ENCODE measurements at places on chromosomes 5 and 9.

GRCh38 chr5:111741278-111741677, 15.7 kb downstream of the NREP start:
- no peak for DNase-seq

DNA sequence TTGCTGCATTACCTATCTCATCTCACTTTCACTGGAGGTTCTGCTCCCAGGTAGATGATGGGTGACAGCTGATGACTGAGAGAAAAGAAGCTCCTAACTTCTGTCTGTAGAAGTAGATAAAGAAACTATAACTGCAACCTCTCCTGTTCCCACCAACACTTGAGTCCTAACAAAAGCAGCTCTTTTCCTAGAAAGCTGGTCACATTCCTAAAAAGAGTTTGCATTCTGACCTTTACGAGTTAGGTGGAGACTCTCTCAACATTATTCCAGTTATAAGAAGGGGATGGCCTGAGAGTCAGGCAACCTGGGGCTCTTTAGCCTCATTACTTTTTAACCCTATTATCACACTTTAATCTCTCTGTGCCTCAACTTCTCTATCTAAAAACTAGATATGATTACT, 8.9 kb upstream of the PCAT7 start:
- DNase-seq, result no peak

GRCh38 chr5:65776441-65777141, 54.6 kb downstream of the NLN start:
- DNase-seq, result no peak

DNA sequence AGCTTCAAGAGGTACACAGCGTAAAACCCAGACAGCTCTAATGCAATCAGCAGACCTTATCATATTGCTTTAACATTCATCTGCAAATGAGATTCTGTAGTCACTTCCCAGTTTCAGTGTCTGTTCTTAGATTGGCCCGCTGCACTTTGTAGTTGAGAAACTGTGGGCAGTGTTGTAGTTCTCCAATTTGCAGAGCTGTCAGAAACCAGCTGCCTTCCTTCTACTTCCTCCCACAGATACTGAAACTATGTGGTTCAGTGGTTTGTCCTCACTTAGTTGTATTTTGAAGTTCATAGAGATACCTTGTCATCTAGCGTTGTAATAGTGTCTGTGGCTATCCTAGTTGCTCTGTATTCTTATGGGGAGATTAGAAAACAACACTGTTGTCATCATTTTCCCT, 39.6 kb upstream of the TRIM36 start:
- DNase-seq, result peak; percentile 0

GRCh38 chr9:87309236-87309635, 188.4 kb upstream of the DAPK1 start:
- DNase-seq, result no peak

GRCh38 chr9:136807281-136808074, at the start of gene RABL6:
RABL6 (plus strand) TSS chr9:136807948; CDS start chr9:136808197, 249 bp downstream.
- DNase-seq, result peak; percentile 68

GRCh38 chr9:5621327-5621726, 7.6 kb upstream of the RIC1 start:
- no peak for DNase-seq

DNA sequence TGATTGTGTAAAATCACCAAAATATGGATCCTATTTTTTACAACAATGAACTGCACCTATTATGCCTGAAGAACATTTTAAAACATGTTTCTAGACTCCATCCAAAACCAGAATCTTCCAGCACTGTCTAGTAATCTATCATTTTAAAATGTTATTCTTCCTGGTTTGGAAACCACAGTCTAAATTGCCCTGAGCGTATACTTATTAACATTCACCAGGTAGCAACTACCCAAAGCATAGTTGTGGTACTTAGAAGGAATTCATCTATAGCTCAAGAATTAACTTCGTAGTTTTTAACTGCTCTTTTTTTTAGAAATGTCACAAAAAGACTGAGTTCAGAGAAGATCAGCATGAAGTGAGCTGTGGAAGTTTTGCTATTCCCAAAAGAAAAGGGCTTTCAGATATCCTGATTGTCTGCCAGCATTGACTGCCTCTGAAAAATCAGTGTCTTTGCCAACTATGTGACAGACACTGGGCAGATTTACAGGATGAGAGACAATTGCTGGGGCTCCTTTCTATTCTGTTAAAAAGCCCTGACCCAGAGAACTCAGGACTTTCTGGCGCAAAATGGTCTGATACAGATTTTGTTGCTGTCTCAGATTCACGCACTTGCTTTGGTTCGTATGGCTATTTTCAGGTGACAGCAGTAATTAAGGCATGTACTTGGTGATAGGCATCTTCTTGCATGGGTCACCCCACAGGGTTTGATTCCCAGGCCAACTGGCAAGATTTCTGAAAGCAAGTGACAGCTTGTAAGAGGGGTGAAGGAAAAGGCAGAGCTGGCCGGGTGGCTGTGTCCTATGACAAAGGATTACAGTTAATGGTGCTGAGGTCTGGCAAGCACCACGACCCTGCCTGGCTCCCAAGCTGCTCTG, 152.5 kb upstream of the RAI14 start:
- DNase-seq, result no peak

- no peak for DNase-seq
These were observed 51.0 kb downstream of the IRF1 start for GRCh38 chr5:132439521-132440089.

DNA sequence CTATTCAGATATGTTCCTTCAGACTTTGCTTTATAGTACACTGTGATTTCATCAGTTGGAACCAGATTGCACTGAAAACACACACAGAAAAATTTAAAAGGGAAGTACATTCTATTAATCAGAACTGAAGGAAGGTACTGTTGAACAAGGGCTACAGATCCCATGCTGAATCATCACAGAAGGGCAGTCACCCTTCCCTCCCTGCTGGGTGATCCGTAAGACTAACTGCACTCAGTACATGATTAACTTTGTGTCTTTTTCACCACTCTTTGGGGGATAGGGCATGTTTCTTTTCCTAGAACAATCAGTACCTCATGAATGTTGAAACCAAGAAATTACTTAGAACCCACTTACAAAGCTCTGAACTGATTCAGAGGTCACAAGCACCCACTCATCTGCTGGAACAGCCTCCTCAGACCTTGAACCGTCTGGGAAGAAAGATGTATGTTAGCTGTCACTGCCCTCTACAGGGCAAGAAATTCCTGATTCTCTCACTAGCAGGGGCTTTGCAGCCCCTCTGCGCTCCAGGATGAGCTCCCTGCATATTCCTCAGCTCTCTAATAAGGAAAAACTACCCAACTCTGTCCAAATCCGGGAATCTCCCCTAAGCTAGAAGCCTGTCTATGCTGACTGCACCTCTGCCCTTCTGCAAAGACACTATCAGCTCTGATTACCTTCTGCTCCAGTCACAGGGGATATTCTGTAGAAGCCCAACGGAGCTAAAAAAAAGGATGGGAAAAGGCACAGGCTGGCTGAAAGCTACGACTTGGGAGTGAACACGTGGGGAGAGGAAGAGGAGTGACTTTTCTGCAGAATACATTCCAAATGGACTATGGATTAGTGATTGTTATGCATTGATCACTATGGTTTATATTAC, 51.0 kb downstream of the IARS1 start:
- DNase-seq, result no peak

DNA sequence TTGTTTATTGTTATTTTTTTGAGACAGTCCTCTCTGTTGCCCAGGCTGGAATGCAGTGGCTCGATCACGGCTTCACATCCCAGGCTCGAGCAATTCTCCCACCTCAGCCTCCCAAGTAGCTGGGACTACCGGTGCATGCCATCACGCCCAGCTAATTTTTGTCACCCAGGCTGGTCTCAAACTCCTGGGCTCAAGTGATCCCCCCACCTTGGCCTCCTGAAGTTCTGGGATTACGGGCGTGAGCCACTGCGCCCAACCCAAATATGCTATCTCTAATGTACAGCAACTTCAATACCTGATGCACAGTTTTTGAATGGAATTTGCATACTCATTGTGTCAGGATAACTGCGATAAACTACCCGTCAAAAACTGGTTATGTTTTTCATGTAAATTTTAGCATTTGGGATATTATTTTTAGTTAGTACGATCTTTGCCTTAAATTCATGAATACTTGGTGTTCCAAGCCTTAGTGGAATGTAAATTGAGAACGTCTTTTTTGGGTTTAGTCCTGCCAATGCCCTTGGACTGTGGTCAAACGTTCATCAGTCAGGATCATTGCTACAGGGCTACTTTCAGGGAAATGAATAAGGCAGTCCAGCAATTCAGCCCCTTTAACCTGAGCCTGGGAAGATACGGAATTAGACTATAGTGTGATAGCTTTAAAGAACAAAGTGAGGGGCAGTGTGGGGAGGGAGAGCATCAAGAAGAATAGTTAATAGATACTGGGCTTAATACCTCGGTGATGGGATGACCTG, 4.4 kb downstream of the UGCG start:
- no peak for DNase-seq

- no peak for DNase-seq
These were observed 278.9 kb upstream of the CD180 start for GRCh38 chr5:67475489-67475888.

- no peak for DNase-seq
These were observed 49.7 kb upstream of the NKD2 start for GRCh38 chr5:958701-959571.

All from stimulated activated CD8-positive, alpha-beta memory T cell treated with anti-CD3 and anti-CD28 coated beads, Interleukin-7, amount 100 ng/mL, for 1 hour (primary cell).